ENCODE measurements at places on chromosomes 1 and 21.

DNA sequence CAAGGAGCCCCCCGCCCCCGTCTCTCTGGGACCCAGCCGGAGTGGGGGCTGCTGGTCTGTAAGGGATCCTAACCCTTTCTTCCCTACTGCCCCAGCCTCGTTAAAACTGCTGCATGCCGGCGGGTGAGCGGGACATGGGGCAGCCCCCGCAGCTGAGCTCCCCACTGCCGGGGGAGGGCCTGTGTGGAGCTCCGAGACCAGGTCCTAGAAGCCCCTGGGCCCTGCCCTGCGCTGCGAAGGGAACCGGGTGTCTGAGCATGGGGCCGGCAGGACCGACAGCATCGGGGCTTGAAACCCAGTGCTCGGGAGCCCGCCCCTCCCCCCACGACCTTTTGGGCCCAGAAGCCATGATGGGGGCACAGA lies 9.2 kb upstream of the COL6A1 start:
- DNase-seq = no peak

DNA sequence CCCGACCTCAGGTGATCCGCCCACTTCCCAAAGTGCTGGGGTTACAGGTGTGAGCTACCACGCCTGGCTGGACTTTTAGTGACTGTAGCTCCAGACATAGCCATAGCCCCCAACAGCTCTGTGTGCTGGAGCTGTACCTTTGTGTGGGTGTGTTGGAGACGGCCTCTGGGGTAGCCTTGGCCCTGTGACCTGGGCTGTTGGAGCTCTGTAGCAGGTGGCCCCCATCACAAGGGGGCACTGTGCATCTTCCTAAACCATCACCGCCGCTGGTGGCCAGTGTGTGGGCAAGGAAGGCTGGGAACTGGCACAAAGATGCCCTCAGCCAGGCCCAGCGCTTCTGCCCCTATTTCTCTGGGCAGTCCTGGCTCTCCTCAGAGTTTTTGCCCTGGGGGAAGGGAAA lies 38.4 kb upstream of the FOXO6 start:
- DNase-seq = no peak

GRCh38 chr1:185681034-185681633 lies 53.1 kb upstream of the HMCN1 start:
- no peak for DNase-seq

DNA sequence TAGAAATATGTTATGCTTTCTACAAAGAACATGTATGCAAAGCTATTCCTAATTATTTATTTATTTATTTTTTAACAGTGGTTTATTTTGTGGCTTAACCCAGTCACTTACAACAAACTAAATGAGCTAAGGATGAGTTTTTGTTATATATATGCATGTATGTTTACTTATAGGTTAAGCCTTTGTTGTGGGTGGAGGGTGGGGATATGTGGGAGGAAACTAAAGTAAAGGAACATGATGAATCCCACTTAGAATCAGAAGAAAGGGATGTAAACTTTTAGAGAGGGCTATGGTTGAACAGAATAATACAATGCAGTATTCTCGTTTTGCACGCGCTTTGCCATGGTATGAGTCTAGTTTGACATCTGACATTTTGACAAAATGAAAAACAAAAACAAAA lies 321.0 kb upstream of the RUNX1 start:
- DNase-seq = no peak

- DNase-seq = no peak
Measured at GRCh38 chr1:74436078-74436477, 76.3 kb downstream of the LRRC53 start.

DNA sequence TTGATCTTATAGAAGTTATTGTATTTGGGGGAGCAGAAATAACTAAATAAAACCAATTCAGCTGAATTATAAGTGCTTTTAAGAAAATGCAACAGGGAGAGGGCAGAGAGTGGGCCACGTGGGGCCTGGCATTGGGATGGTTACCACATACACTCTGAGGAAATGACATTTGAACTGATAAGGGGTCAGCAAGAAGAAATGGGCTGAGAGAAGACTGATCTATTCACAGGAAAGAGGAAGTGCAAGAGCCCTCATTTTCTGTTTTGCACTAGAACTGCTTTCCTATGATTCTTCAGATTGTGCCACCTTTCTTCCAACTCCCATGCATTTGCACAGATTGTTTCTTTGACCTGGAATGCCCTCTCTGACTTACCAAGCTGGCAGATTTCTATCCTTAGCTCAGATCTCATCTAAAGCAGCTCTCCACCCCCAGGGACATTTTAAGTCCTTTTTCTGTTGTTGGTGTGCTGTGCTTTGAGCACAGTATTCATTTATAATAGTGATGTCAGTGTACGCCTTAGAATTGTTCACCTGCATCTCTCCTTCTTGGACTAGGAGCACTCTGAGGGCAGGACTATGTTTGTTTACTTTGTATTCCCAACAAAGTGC lies 115.9 kb downstream of the FGGY start:
- no peak for DNase-seq

GRCh38 chr1:47568763-47569162 lies 130.9 kb downstream of the FOXD2 start:
- DNase-seq = no peak

DNA sequence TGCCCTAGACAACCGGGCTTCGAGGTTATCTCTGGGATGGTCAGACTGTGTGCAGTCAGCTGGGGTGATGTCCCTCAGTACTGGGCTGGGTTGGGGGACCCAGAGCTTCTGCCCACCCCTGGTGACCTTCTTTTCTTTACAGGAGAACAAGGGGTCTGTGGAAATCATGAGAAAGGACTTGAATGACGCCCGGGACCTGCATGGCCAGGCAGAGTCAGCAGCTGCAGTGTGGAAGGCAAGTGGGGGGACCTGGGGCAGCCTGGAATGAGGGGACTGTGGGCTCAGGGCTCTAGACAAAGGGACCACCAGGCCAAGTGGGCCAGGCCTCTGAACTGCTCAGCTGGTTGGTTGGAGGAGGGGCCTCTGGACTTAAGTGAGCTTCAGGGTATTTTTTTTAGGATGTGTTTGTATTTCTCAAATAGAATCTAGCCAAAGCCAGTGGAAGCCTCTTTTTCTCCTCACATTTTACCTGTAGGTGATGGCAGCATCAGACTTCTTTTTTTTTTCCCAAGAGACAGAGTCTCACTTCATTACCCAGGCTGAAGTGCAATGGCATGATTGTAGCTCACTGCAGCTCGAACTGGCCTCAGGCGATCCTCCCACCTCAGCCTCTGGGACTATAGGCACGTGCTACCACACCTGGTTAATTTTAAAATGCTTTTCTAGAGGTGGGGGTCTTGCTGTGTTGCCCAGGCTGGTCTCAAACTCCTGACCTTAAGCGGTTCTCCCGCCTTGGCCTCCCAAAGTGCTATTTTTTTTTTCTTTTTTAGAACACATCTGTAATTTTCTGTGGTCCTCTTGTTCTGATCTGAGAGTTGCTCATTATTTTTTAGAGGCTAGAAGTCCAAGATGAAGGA lies 1.9 kb downstream of the RNF187 start:
- no peak for DNase-seq

- DNase-seq = no peak
Measured at GRCh38 chr1:185957441-185958363, 223.5 kb downstream of the HMCN1 start.

- DNase-seq = no peak
Measured at GRCh38 chr1:230541306-230541705, 101.0 kb upstream of the COG2 start.

DNA sequence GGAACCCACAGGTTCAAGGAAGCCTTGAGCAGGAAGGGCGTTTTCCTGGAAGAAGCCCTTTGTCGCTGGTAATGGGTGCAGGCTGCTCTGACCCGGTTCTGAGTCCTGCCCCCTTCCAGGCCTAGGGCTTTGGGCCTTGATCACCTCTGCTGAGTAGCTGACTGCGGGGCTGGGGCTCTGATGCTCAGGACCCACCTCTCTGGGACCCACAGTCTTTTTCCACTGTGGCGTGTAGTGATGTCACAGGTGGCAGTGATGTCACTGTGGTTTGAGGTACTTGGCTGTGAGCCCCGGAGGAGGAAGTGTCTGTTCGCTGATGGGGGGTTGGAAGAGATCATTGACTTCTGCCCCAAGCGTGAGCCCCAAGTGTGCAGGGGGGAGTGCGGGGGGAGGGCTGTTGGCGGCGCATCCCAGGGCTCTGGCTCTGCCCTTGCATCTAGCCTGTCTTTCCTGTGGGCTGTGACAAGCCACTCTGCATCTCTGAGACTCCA lies 6.9 kb downstream of the TNFRSF1B start:
- DNase-seq = no peak

- no peak for DNase-seq
Measured at GRCh38 chr1:94463056-94463764, 45.0 kb downstream of the ABCD3 start.

DNA sequence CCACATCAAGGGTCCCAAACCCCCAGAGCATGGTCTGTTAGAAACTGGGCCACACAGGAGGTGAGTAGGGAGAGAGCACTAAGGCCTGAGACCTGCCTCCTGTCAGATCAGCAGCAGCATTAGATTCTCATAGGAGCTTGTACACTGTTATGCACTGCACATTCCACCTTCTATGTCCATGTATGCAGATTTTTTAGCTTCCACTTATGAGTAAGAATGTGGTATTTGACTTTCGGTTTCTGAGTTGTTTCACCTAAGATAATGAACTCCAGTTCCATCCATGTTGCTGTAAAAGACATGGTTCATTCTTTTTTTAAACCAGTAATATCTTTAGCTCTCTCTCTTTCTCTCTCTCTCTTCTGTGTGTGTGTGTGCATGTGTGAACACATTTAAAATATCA lies 663 bp upstream of the GBP6 start:
- no peak for DNase-seq

DNA sequence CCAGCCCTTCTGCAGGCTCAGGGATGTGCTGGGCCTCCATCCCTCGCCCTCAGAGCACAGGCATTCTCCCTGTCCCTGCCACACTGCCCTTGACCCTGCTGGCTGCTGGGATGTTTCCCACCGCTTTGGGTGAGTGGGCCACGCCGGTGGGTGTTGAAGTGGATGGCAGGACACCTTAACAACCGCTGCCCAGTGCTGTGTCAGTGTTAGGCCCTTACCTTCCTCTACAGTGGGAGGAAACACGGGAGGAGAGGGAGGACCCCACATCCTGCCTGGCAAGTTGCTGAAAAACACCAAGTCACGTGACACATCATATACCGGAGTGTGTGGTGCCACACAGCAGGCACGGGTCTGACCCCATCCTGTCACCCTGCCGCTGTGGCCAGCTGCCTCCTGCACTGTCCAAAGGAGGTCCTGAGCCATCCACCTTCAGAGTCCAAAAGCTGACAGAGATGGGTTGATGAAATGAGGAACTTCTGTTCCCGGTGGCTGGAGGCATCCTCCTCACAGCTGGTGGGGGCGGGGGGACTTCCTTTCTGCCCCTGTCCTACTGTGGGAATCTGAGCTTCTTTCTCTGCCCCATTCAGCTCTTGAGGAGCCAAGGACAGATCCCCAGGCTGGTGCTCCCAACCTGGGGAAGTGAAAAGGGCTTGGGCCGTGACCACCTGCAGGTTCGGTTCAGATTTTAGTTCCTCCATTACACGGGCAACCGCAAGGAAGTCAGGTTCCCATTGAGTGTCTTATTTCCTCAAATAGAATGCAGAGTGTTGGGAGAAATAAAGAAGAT lies 3.2 kb upstream of the THEMIS2 start:
- no peak for DNase-seq

GRCh38 chr1:198833706-198834503 lies 195.1 kb downstream of the PTPRC start:
- no peak for DNase-seq

GRCh38 chr1:35629051-35629450 lies 12.3 kb downstream of the PSMB2 start:
- no peak for DNase-seq

DNA sequence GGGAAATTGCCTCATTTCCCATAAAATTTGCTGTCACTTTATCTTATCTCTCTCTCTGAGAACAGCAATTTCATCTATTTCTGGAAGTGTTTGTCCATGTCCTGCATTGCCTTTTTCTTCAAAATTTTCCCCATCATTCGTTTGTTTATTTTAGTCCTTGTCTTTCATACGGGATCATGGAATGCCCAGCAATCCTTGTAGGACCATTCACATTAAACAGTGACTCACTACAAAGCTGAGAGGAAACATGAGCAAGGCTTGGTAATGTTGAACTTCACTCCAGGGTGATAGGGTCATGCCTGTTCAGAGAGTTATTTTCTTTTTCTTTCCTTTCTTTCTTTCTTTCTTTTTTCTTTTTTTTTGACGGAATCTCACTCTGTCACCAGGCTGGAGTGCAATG lies 32.2 kb upstream of the HNRNPU start:
- DNase-seq = no peak

DNA sequence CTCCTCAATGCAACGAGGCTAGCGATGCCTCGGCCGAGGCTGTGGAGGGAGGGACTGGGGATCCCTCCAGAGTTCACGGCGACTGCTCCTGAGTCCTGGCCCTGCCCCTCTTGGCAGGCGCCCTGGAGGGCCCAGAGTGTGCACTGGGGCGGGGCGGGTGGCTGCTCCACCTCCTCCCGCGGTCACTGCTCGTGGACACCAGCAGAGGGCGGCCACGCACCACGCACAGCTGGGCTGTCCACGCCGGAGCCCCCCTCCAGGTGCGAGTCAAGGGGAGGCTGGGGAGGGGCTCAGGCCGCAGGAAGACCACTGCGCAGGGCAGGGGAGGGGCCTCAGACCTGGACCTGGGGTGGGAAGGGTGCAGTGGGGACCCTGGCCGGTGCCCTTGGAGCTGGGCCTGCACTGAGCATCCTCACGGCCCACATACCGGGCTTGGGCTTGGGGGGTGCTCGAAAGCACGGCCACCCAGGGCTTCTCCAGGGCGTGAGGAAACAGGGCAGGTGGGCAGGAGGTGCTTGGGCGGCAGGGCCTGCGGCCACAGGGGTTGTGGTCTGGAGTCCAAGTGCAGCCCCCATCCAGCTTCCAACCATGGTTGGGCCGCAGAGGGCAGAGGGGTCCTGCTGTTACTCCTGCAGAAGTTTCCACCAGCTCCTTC lies 20.6 kb upstream of the TTC34 start:
- peak; percentile 50 for DNase-seq

DNA sequence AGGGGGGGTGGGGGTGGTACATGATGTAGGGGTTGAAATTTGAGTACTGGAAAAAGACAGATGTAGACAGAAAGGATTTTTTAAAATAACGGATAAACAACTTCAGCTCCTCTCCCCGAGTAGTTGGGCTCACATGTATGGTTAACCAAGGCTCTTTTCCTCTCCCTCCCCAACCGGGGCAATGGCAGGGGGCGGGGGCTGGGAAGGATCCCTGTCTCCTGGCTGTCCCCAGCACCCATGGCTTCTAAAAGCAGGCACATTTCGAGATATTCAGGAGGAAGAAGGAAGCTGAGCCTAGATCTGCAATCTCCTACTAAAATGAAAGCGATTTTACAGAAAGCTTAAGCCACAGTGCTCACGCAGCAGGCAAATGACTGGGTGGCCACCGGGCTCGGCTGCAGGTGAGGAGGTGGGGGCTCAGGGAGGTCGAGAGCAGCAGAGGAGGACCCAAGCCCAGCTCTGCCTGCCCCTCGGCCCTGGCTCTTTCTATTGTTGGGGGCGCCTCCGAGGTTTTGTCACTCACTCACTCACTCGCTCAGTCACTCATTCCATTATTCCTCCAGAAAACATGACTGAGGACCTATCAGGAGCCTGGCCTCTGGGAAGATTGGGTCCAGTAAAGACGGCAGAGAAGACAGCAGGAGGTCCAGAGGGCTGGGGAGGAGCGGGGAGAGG lies 573.3 kb downstream of the PTPRU start:
- DNase-seq = no peak

- no peak for DNase-seq
Measured at GRCh38 chr1:70842562-70842961, 205.1 kb downstream of the PTGER3 start.

- no peak for DNase-seq
Measured at GRCh38 chr1:227449051-227449450, 114.3 kb upstream of the ZNF678 start.

- DNase-seq = no peak
Measured at GRCh38 chr1:43747736-43748135, 40.4 kb downstream of the ST3GAL3 start.

- no peak for DNase-seq
Measured at GRCh38 chr1:185821612-185822385, 87.6 kb downstream of the HMCN1 start.

Data from right kidney (tissue), 9 donors.